ENCODE measurements at places on chromosomes 1 and 21.

GRCh38 chr21:31553926-31554325 is 105.6 kb upstream of the SOD1 start:
- no peak for DNase-seq

DNA sequence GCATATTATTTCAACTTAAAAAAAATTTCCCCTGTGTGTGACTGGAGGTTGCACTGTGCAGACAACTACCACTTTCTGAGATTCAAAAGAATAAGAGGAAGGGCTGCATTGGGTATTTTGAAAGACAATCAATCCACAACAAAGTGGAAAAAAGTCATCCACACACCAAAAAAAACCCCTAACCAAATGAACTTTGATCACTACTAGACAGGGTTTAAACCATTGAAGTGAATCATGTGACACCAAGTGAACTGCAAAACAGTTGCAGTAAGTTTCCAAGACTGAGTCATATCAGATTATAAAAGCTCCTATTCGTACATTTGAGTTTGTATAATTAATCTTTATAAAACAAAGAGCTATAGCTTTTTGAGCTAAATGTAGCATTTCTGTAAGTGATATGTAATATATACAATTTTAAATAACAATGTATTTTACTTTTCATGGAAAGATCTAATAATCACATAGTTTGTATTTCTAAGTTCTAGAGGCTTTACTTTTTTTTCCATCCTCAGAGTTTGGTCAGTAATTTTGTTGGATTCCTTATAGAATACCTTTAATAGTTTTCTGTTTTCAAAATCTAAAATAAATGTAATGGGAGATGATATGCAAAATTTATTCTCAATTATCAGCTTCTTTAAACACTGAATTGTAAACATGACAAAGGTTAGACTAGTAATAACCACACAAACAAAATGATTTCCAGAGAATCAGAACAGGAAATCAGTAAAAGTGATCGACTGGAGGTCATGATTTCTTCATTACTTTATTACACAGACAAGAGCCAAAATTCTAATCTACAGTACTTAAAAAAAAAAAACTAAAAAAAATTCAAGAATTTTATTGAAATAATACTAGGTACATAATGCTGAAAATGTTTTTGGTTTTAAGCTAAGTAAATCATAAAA is 50.5 kb upstream of the GFI1 start:
- no peak for DNase-seq

GRCh38 chr1:67441183-67441582 is 11.0 kb upstream of the SERBP1 start:
- DNase-seq = no peak

GRCh38 chr1:9315411-9316079 is 22.9 kb downstream of the SPSB1 start:
- DNase-seq = no peak

DNA sequence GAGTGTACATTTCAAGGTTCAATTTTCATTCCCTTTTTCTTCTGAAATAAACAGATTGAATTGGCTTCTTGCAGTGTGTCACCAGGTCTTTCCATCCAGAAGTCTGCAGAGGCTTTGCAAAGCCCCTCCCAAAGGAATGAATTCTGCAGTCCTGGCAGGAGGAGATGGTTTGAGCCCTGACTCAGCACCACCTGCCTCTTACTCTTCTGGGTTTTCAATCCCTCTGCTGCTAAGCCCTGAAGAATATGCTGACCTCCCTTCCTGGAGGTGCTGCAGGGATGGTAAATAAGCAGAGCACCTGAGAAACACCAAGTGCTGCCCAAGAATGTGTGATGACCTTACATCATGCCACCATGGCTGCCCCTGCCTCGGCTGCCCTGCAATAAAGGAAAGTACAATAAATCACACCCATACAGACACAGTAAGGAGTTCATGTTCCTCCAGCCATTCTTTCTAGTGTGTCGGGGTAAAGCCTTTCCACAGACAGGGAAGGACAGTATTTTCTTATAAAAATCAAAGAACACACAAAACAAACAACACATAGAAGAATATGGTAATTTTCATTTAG is 209.2 kb downstream of the ZNF326 start:
- no peak for DNase-seq

GRCh38 chr1:25795946-25796810 is 3.8 kb upstream of the SELENON start:
- DNase-seq = no peak

DNA sequence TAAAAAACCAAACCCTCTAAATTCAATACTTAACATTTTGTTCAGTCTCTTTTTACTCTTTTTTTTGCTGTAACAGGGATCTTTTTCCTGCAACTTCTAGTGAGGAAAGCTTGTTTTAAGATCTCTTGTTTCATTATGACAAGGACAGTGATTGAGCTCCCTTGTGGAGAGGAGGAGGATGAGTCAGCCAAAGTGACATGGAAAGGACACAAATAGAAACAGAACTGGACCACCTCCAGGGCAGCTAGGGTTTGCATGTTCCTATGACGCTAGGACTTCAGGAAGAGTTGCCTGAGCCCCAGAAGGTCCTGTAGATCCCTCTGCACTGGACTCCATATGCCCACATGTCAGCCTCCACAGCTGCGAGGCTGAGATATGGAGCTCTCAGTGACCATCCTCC is 212.6 kb upstream of the FAM78B start:
- no peak for DNase-seq

DNA sequence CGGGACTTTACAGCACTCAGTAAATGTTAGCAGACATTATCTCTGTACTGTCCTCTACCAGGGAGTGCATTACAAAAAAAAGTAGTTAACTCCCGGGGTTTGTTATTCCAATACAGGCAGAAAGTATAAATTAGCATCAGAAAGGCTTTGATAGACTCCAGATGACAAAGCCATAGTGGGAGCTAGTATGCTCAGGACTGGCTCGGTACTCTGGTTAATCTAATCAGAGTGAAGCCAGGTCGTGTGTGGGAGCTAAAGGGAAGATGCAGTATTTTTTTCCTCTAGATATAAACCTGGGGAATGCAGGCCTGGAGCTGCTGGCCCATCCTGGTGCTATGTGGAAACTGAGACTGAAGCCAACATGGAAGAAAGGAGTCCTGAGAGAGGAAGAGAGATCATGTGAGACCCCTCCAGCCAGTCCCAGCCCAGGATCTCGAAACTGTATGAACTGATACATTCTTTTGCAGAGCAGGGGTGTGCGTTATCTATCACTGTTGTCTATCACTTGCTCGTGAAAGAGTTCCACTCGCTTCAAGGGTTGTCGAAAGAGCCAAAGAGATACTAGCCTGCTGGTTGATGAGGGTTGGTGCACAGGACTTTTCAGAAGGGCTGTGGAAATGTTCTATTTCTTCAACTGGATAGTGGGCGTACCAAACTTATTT is 125.8 kb downstream of the PLPP3 start:
- DNase-seq = no peak

GRCh38 chr1:147509786-147510395 is 31.4 kb upstream of the BCL9 start:
- DNase-seq = no peak

DNA sequence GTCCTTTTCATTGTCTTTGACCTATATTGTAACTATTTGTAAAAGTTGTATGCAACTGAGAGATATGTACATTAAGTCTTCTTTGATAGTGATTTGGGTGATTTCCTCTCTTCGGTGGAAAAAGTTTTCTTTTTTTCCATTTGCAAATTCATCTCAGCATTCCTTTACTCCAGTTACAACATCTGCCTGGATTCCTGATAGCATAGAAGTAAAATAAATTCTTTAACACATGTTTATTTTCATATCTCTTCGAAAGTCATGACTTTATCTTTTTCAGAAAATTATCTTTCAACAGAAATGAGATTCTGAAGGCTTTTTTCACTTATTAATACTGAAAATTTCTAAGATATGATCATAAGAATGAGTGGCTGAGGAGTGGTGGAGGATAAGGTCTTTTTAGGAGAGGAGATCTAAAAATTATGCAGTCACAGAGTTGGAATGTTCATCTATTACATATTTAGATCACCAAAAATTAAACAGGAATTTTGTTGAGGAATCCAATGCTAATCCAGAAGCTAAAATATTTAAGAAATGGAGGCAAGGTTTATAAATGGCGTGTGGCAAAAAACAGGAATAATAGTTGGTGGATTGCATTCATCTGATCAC is 400.5 kb downstream of the KCNT2 start:
- DNase-seq = no peak

DNA sequence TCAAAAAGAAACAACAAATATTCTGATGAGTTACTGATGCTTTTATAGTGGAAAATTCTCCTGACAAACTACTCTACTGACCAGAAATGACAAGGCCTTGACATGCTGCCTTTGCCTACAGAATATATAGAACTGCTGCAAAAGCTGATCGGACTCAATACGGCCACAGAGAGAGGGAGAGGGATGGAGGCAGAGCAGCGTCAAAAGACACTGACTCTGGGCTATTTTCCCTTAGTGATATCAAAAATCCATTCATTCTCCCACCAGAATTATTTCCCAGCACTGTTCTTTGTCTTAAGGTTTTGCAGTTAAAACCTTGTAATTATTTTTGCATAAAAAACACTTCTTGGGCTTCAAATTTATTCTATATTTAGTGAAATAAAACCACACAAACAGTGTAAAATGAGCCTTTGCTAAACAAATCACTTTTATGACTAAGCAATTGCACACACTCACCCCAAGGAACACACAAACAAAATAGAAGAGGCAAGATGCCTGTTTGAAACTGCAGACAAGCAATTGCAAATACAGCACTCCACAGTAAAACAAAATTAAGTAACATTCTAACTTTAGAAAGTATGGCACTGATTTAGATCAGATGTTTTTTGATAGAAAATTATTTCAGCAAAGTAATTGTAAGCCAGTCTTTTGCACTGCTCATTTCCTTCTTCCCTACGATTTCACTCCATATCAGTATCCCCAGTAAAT is 1036.4 kb downstream of the ADGRL2 start:
- DNase-seq = no peak

- peak; percentile 3 for DNase-seq
Observed at GRCh38 chr1:236868625-236869467, 73.8 kb downstream of the MTR start.
